ENCODE measurements at places on chromosomes 1 and 21.

- DNase-seq = no peak
Observed at GRCh38 chr1:7352364-7352763, 418.7 kb upstream of the VAMP3 start.

- DNase-seq = no peak
Observed at GRCh38 chr1:25478633-25479032, 47.9 kb downstream of the MACO1 start.

DNA sequence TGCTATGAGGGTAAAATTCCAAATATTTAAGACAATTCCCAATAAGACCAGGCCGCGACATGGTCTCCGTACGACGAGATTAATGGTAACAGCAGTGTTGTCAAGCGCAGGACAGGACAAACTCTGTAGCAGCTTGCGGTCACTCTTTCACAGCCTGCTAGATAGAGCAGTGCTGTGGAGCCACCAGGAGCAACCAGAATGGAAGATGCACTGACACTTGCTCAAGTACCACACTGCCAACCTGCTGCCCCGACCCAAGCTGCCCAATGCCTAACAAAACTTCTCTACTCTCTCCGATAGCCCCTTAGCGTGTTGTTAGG is 636 bp downstream of the WARS2 start:
- no peak for DNase-seq

GRCh38 chr1:200550367-200550766 is 70.2 kb downstream of the KIF14 start:
- DNase-seq = no peak

GRCh38 chr1:21651214-21652042 is 17.7 kb downstream of the RAP1GAP start:
- no peak for DNase-seq

DNA sequence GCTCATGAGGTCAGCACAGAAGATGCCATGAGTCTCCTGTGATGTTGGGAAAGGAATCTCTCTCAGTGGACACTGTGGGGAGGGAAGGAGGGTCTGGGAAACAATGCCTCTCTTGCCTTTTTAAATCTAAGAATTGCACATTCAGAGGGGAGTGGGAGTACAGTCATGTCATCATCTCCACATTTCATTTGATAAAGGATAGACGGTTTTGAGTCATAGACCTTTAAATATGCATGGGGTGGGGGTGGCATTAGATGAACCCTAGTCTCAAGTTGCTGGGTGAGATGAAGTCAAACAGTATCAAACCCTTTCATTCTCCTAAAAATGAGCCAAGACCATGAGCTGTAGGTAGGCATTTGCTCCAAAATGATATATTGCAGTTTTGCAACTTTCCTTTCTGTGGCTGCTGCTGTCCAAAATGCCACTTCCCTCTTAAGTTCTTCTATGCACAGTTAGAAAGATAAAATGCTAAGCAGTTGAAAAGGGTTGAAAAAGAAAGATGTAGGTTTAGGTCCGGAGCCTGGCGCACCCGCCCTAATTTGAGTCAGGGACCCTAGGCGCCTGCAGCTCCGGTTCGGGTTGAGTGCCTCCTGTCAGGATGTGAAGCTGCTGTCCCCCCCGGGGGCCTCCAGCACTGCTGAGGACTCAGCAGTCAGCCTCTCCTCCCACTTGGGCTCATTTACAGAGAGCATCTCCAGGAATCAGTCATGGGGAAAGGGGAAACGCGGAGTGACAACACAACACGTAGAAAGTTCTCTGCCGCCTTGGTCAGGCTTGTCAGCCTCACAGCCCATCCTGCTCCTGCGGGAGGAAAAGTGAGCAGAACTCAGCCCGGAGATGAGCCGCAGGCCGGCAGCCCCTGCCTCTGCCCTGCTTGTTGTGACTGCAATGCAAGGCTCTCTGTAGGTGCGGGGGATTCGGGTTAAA is 479.3 kb upstream of the RUNX1 start:
- DNase-seq = no peak

DNA sequence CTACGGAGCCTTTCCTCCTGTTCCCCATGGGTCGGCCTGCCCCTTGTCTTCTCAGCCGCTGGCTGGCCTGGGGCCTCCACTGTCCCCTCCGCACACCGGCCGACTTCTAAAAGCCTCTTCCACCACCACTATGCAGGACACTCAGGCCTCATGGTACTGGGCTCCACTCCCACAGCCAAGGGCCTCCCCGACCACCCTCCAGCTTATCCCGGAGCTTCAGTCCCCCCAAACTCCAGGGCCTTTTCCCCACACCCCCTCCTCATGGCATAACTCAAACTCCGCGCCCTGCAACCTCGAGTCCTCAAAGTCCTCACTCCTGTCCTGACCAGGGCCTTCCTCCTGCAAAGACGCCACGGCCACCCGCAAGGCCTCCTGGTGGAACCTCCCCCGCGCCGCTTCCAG is 2.0 kb downstream of the LRRC41 start:
- DNase-seq = no peak

DNA sequence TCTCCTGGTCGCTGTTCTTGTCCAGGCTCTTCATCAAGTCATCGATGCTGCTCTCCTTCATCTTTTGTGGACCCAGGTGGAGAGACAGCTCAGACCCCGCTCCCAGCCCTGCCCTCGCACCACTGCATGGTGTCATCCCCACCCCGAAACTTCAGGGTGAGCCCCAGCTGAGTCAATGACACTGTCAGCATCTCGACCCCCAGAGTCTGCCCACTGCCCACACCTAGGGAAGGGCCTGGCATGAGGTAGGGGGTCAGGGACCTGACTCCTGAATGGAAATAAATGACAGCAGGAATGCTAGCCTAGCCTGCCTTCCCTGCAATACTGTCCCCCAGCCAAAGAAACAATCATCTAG is 1.6 kb upstream of the S100A6 start:
- DNase-seq = no peak

GRCh38 chr1:51287966-51288365 is 42.4 kb downstream of the TTC39A start:
- DNase-seq = no peak

GRCh38 chr1:67676946-67677345 is 8.1 kb upstream of the GADD45A start:
- no peak for DNase-seq

DNA sequence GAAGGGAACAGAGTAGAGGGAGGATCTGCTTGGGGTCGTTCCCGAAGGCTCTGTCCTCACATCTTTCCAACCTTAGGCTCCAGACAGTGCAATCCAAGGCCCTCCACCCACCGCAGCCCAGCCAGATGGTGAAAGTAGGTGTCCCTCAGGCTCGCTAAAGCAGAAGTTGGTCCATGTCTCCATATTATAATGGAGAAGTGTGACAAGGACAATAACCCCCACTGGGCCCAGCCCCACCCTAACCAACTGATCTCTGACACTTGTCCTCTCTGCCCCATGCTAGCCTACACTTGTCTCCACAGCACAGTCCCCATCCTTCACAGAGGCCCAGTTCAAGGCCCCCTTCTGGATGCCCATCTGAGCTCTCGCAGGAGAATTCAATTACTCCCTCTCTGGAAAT is 48.7 kb downstream of the DMAP1 start:
- no peak for DNase-seq
